ENCODE measurements at places on chromosomes 3 and 15.

- DNase-seq, result no peak
Measured at GRCh38 chr15:91751611-91752010, 101.9 kb upstream of the SLCO3A1 start.

DNA sequence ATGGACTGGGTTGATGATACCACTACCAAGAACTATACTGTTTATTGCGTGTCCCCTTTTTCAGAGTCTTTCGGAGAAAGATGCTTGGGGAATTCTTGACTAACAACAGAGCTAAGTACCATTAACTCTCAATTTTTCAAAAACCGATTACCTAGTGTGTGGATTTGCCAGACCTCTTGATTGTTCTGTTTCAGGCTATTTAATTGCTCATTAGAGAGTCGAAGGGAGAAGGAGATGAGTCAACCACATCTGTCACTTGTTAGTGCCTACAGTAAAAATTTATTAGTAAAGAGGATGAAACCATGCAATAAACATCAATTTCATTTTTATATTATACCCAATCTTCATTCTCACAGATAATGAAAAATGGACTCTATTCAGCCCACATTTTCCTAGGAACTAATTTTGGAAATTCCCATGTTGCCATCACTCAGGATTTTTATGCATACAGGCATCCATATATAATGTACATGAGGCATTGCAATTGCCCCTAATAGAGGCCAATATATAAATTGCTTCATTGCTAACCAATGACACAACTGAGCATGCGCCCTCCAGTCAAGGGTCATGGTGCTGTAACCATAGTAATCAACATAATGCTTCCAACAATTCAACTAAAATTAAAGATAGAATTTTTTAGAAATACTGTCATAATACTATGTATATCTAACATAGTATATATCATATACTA is 541.7 kb downstream of the TBL1XR1 start:
- no peak for DNase-seq

DNA sequence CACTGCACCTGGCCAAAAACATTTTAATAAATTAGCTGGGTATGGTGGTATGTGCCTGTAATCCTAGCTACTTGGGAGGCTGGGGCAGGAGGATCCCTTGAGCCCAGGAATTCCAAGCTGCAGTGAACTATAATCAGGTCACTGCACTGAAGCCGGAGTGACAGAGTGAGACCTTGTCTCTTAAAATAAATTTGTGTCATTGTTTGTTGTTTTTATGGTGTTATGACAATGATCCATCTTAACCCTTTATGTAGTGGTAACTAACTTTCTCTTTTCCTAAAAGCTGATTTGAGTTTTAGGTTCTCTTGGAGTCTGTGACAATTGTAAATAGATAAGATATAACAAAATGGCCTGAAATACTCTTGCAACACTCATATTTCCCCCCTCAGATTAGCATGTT is 20.7 kb downstream of the FLNB start:
- no peak for DNase-seq

- no peak for DNase-seq
Measured at GRCh38 chr3:25592510-25592968, 72.2 kb downstream of the TOP2B start.

- no peak for DNase-seq
Measured at GRCh38 chr15:20409247-20409646, 132.4 kb downstream of the GOLGA6L6 start.

DNA sequence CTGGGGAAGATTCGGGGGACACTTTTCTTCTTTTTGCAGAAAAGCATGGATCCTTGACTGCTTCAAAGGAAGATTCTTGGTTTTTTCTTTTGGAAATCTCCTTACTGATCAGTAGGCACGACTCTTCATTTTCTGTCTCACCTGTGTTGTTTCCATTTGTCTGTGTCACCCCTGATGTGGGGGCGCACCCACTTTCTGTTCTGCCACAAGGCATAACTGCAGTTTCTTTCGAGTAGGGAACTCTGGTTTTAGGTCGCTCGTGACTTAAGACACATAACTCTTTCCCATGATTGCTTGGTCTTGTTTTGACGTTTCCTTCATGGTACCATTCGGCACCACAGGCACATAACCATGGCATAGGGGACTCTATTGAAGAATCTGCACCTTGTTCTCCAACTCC is 31.3 kb downstream of the RNF168 start:
- no peak for DNase-seq

- DNase-seq, result no peak
Measured at GRCh38 chr3:150314248-150315004, 93.7 kb upstream of the TSC22D2 start.

- DNase-seq, result no peak
Measured at GRCh38 chr3:72727172-72727571, 121.1 kb downstream of the SHQ1 start.

GRCh38 chr3:186374376-186374775 is 12.3 kb upstream of the DGKG start:
- no peak for DNase-seq

DNA sequence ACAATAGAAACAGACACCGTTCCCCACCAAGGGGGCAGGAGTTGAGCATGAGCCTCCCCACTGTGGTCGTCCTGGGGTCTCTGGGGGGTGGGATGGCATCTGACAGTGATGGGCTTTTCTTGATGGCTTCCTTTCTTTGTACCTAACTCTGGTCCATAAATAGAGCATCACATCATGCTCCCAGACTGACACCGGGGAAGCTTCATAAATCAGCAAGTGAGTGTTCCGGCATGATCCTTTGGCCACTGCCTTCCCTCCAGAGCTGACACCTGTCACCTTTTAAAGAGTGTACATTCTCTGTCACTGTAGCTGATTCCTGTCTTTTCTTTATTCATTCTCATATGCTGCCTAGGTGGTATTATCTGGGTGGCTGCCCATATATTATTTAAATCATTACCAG is 129.9 kb downstream of the ROBO2 start:
- no peak for DNase-seq

DNA sequence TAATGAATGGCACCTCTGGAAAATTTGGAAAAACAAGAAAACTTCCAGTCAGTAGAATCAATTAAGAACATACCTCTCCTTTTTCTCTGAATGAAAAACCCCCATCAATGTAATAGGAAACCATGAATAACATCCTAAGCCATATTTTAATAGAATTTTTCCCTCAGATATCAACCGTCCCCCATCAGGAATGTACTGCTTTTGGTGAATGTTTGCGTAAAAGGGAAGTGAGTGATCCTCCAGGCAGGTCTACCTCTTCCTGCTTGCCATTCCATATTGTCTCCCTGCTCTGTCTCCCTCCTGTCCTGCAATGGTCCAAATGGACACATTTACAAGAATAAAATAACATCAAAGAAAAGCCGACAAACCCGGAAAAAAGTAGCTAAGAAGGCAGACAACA is 30.8 kb downstream of the LAMP3 start:
- DNase-seq, result no peak

DNA sequence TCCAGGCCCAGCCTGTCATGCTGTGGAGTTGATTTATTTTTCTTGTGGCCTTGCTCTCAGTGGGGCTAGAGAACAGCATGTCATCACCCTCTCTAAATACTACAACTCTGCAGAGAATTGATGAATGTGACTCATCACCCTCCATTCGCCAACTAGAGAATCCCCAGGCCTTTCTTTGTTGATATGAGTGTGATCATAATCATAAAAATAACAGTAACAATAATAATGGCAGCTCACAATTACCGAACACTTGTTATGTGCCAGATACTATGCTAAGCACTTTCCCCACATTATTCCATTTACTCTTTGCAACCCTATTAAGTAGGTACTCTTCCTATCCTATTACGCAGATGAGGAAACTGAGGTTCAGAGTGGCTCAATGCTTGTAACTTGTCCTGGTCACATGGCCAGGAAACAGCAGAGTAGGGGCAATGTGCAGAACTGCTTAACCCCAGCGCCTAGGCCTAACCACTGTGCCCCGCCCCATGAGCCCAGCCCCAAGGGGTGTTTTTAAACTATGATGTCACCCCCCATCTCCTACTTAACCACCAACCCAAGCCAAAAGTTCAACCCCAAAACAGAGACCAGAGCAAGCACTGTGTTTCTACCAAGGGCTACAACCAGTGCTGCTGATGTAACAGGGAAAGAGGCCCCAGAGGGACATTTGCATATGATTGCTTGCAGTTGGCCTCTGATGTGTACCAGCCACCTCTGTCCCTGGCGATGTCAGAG is 104.5 kb downstream of the ADCY5 start:
- DNase-seq, result no peak

DNA sequence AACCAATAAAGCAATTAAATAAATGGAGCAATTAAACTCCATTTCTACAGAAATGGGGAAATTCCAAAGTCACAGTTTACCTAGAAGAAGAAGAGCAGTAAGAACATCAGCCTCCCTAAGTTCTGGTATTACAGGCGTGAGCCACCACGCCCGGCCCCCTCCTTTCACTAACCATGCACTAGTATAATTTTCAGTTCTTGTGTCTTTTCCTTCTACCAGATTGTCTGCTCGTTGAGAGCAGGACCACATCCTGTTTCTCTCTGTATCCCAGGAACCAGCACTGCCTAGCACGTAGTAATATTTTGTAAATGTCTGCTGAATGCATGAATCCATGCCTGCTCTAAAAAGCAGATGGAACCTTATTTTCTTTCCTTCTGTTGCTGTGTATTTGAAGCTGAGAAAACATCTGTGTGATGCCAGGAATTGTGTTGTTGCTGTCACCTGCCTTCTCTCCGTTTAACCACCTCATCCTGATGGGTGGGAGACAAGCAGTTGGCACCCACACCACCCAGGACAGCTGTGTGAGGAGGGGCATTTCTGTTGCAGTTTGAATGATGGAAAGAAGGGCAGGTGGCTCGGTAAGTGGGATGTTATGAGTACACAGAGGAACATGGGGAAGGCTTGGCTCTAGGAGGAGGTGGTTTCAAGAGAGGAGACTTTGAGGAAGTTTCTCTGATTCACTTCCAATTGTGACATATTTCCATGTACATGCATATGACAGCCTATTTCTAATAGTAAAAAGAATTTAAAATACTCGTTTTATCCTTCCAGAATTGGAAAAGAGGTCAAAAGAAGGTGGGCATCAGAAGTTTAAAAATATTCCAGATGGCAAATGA is 30.1 kb downstream of the PXYLP1 start:
- DNase-seq, result no peak

- no peak for DNase-seq
Measured at GRCh38 chr3:39705351-39705900, 104.0 kb upstream of the MYRIP start.

- no peak for DNase-seq
Measured at GRCh38 chr15:50065279-50065678, 53.8 kb downstream of the ATP8B4 start.

DNA sequence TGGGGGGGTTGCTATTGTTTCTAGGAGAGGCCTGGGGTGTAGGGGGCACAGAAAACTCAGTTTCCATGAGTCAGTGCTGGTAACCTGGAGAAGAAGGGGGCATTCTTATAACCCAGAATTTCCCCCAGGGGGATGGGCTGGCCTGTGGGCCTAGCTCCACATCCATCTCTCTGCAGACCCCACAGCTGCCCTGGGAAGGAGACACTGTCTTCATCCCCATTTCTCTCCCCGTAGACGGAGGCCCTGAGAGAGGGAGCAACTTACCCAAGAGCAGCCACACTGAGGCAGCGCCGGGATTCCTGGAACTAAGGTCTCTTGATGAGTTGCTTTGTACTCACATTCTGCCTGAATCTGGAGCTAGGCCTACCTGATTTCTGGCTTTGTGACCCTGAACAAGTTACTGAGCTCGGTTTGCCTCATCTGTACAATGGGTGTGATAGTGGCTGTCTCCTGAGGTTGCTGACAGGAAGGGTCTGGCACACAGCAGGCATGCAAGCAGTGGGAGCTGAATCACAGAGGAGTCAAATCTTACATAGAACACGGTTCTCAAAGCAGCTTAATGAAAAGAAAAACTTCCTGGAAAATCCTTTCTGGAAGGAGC is 55.0 kb upstream of the LCTL start:
- DNase-seq, result no peak

GRCh38 chr3:140351466-140351865 is 326.4 kb upstream of the TRIM42 start:
- DNase-seq, result no peak

GRCh38 chr3:53195066-53195450 is 34.0 kb downstream of the PRKCD start:
- DNase-seq, result no peak

DNA sequence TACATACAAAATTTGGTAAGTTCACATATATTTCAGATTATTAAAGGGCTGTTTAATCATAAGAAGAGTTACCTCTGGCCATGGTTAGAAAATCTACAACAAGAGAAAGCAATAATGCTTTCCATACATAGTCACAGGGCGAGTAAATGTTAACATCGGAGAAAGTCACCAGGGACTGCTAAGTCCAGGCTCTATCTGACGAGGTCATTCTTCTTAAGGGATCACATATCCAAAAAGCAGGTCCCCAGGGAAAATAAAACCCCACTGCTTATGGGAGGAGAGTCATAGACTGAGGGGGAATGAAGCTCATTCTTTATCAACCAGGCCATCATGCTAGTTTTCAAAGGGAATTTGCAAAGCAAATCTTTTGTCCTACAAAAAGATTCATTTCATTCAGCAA is 3.1 kb downstream of the PCYT1A start:
- no peak for DNase-seq

DNA sequence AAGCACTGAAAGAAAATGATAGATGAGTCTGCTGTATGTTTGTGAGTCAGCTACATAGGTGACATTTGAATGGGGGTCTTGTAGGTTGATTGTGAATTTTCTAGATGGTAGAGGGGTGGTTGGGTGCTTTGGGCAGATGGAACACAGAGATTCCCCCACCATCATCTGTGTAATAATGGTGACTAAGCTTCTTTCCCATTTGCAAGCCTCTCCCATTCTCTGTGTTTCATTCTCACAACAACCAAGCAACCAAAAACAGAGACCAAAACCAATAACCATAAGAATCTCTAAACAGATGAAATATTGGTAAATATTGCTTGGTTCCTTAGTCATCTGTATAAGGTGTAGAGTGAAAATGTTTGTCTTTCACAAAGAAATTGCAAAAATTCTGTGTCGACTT is 17.8 kb upstream of the UTS2B start:
- no peak for DNase-seq

DNA sequence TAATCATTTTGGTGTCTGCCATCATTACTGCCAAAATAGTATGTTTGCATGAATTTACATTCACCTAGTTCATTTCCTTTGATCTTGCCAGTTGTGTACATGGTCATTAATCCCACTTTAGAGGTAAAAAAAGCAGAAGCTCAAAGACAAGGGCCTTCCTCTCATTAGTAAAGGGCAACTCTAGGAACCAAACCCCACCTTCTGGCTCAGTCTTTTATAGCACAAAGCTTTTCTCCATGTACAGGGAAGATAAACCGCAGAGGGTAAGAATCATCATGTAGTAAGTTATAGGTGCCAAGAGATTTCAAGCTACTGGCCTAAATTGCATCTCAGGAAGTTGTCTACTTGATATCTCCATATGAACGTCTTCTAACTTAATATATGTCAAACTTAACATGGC is 19.3 kb upstream of the SPG21 start:
- no peak for DNase-seq

DNA sequence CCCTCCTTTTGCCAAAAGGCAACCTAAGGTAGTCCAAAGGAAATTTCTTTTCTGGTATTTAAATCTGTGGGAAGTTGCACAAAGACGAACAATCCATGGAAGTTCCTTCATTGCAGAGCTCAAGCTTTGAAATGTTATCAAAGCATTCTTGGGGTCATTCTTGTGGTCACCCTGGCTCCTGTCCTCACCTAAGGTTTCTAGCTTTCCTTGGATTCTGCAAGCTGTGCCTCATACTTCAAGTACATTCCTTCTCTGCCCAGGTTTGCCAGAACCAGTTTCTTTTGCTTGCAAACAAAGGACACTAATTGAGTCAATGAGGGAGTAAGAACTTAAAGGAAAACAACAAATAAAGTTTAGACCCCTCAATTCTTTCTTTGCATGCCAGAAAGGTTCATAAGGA is 329.8 kb upstream of the PDZRN3 start:
- peak; percentile 3 for DNase-seq
